ENCODE measurements at places on chromosomes 5 and 9. TPM values are rescaled to one million over a fixed set of nuclear protein-coding genes. Genes with fewer than 3 reads are reported as not detected.

- DNase-seq = no peak
Measured at GRCh38 chr5:125109816-125110215, 363.4 kb upstream of the ZNF608 start.

DNA sequence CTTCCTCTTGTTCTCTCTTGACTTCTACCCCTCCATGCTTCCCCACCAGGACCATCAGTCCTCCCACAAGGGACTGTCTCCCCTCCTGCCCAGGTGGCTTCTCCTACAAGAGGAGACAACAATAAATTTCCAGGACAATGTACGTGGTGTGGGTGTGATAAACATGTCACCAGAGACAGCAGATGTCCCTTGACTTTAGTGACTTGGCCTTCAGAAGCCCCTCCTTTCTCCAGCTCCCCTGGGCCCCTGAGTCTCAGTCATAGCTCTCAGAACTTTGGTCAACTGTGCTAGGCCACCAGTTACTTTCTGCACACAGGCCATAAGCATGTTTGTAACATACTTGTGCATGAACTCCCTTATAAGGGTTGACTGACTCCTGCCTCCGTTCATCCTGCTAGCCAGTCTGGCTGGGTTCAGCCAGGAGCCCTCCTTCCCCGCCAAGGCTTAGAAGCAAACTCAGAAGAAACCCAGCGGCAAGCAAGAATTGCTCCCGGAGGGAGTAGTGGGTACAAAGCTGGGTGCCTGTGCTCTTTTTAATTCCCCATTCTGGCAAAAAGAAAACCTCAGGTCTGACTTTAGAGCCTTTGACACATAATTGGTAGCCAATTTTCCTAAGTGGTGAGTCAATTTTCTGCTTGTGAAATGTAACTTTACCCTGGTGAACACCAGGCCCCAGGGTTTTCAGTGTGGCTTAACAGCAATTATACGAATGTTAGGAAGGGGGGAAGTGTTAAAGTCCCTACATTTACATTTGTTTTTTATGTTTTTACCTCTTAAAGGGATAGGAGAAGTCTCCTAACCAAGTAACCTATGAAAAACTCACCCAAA lies 49.2 kb downstream of the EBF1 start:
- peak; percentile 34 for DNase-seq

- no peak for DNase-seq
Measured at GRCh38 chr9:29806937-29807618, 2233.8 kb upstream of the C9orf72 start.

Gene FST
- 131 TPM for total RNA-seq

GRCh38 chr5:3392306-3392939 lies 203.2 kb upstream of the IRX1 start:
- DNase-seq = no peak

All from MG63 (cell line).